ENCODE measurements at places on chromosomes 2 and 18.
A peak's percentile ranks its signal among the peaks of the same experiment; 100 is the strongest.

- peak; percentile 77 for DNase-seq
These were observed 87.3 kb downstream of the ACAA2 start for GRCh38 chr18:49725809-49726674.

- no peak for DNase-seq
These were observed 98.6 kb downstream of the MSH2 start for GRCh38 chr2:47501374-47502200.

DNA sequence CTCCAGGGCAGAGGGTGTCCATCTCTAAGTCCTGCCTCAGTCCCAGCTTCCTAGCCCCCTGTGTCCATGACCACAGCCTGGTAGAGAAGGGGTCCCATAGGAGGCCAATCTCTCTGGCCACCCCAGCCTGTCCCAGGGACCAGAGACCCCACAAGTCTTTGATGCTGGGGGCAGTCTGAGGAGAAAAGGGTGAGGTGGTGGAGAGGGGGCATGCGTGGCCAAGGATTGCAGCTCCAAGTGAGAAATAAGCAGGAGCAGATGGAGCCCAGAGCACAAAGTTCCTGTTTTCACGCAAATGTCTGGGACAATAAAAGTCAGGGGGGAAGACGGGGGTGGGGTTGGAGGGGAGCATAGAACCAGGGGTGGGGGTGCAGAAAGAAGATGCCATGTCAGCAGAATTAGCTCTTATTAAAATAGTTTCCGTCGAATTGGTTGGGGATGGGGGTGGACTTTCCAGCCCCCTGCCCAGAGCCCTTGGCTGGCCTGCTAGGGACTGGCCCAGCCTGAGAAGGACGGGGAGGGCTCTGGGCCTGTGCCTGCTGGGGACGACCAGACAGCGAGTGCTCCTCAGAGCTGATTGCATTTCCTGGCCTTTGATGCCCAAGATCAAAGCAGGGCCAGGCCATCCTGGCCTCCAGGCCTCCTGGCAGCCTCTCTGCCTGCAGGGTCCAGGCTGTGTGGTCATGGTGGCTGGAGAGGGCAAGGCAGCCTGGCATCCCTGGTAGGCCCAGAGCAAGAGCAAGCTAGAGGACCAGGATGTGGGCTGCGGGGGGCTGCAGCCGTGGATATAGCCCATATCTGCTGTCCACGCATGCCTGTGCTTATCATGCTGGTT lies 337.1 kb downstream of the DYSF start:
- DNase-seq, result peak; percentile 70

DNA sequence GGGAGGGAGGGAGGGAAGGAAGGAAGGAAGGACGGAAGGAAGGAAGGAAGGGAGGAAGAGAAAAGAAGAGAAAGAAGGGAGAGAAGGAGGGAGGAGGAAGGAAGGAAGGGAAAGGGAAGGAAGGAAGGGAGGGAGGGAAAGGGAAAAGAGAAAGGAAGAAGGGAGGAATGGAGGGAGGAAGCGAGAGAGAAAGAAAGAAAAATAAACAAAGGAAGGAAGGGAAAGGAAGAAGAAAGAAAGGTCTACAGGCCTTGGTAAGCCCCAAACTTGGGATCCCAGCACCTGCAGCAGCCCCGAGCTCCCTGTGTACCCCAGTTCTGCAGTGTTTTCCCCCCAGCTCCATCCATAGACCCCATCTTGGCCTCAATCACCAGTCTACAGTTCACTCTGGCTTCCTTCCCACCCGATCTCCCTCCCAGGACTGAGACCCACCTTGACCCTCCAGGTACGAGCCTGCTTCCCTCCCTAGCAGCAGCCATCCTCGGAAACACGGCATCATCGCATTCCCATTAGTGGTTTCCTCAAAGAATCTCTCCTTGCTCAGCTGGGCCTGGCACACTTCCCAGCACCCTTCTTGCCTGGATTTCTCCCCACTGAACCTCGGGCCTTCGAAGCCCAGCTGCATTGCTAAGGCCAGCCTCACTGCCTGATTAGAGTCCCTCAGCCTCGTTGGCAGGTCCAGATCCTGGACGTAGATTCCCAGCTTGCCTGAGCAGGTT lies 46.1 kb upstream of the SH3BP4 start:
- no peak for DNase-seq

DNA sequence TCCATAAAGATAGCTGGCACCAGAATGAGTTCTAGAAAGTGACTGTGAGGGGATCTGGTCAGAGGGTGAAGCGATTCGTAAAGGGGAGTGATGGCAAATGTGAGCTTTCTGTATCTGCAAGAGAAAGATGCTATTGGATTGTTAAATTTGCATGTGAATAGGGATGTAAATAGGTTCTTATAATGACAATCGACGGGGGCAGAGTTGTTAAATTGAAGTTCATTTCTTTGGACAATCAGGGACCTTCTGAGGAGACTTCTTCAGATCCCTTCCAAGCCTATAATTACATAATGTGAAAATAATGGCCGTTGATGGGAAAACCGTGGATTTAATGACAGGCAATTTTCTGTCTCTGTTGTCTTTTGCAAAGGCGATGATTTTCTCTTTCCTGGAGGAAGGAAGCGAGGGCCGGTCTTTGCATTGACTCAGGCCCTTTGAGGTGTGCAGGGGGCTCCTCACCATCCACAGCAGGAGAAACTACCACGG lies 52.2 kb upstream of the TMEM18 start:
- no peak for DNase-seq

DNA sequence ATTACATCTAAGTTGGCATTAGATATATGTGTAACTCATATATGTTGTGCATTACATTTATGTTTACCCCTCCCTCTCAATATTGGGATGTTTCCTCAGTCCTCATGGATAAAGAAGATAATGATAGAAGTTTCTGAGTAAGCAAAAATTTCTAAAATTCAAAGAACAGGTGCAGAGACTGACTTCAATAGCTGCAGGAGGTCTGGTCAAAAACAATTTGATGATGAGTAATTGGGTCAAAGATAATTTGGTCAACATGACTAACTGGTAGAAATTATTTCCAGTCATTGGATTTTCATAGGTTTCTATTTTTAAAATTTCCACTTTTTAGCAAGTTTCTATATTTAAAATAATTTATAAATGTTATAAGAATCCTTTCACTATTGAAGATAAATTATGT lies 1130.9 kb upstream of the SLC39A10 start:
- DNase-seq, result no peak

DNA sequence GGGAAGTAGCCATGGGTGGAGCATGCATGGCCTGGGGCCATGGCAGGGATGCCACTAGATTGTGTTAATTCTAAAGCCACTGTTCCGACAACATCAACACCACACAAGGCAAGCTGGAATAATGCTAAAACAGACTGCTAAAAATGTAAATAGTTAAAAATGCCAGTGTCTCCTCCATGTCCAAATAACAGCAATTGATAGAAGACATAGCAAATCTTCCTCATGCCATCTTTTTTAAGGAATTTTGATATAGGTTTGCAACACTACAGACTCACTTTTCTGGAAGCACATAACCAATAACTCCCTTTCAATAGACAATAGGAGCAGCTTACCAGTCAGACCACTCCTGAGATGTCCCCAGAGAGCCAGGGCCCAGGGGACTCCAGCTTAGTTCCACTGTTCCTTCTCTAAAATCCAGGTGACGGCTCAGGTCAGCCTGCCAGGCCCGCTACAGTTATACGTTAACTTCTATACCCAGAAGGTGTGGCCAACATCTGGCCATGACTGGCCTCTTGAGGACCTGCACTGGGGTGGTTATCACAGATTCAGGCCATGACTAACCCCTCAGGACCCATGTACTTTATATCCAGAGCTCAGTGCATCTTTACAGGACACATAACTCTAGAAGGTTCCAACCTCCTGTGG lies 20.3 kb downstream of the TUBB6 start:
- peak; percentile 59 for DNase-seq

GRCh38 chr18:76212960-76213359 lies 282.1 kb downstream of the ZNF516 start:
- no peak for DNase-seq

DNA sequence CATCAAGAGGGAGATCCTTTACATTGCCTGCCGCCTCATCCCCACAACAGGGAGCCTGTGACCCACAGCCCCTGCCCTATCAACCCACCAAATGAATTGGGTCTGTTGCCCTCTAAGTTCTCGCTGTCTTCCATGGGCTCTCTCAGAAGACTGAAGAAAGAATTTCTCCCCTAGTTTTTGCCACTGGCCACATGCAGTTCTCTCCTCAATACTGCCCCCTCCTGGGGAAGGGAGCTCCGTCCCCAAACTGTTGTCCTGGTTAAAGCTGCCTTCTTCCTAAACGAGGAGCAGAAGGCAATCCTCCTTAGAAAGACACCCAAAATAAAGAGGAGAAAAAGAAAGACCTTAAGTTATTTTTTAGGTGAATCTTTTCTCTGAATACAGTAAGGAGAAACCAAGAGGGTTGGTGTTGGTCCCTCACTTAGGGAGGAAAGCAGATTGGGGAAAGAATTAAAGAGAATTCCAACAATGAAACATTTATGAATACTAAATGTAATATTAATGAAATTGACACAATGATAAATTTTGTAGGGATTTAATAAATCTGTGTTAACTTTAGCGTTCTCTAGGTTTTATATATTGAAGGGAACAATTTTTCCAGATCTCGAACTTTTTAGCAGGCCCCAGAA lies 31.1 kb upstream of the SATB2 start:
- DNase-seq, result no peak

GRCh38 chr2:214075456-214075855 lies 335.4 kb upstream of the VWC2L start:
- no peak for DNase-seq

- DNase-seq, result peak; percentile 84
These were observed 285.6 kb downstream of the AGAP1 start for GRCh38 chr2:235779444-235779896.
